RPMI8226 (cell line): ENCODE measurements at places on chromosomes 1 and 21.
A peak's percentile ranks its signal among the peaks of the same experiment; 100 is the strongest.

DNA sequence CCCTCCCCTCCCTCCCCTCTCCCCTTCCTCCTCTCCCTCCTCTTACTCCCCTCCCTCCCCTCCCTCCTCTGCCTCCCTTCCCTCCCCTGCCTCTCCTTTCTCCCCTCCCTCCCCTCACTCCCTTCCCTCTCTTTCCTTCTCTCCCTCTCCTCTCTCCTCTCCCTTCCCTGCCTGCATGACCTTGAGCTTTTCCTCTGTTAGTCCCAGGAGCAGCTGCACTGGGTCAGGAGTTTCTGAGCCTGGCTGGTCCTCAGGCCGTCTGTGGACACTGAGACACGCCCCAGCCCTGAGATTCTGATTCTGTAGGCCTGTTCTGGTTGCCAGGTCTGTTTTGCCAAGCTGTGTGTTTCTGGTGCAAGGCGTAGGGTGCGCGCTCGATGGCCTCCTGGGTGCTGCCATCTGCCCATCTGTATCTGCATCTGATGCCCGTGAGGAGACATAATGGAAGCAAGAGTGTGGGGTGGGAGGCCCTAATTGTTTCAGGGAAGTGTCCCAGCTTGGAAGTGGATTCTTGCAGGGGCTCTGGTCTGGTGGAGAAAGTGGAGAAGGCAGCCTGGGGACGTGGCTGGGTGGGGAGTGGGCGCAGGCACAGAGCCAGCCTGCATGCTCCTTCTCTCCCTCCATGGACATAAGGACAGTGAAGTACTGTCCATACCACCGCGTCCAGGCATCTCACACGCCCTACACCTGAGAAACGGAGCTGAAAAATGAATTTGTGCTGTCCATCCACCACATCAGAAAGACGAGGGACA, 97.2 kb downstream of the WDR4 start:
- no peak for DNase-seq

DNA sequence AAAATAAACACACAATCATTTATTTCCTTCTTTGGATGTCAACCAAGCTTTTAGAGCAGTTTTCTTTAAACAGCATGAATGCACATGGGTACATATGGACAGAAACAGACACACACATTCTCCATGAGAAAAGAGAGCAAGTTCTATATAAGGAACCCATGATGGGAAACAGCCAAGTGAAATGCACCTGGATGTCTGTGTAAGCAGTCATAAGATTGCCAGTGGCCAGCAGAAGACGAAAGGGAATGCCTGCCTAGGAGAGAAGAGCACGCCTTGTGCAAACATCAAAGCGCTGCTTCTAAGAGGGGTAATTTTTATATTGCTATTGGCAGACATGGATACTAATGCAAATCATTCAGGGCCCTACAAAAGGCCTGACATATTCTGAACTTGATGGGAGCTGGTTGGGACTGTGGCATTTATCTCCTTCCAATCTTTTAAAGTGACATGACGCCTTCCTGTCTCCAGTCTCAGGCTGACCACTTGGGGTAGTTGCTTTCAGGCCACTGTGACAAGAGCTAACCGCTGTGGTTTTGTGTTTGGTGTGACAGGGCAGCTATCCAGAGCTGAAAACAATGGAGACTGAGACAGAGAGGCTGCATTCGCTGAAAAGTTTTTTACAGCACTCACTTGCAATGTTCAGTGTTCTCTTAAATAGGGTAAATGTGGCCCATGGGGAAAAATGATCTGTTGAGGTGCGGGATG, 75.0 kb upstream of the DPT start:
- no peak for DNase-seq

- DNase-seq, result peak; percentile 94
Observed at GRCh38 chr1:16073490-16074119, at the start of gene FAM131C. Gene FAM131C (minus strand): TSS chr1:16073651. CDS start chr1:16073442, 209 bp downstream.

DNA sequence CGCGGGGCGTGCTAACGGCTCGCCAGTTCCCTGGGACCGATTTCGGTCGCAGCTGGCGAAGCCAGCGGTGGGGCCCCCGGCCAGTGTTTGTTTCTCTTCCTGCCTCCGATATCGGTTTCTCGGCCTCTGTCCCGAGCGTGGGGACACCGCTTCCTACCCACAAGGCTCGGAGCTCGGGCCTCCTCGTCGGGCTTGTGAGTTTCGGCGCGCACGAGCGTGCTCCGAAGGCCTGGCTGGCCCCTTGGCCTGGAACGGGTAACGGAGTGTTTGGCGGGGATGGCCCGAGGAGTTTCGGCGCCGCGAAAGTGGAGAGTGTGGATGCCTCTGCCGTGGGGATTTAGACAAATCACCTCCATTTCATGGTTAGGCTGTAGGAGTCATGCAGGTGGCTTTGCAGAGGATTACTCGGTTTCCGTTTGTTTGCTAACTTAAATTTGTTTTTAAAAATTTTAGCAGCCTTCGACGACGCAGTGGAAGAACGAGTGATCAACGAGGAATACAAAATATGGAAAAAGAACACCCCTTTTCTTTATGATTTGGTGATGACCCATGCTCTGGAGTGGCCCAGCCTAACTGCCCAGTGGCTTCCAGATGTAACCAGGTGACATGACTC, 559 bp downstream of the RBBP4 start:
- no peak for DNase-seq

DNA sequence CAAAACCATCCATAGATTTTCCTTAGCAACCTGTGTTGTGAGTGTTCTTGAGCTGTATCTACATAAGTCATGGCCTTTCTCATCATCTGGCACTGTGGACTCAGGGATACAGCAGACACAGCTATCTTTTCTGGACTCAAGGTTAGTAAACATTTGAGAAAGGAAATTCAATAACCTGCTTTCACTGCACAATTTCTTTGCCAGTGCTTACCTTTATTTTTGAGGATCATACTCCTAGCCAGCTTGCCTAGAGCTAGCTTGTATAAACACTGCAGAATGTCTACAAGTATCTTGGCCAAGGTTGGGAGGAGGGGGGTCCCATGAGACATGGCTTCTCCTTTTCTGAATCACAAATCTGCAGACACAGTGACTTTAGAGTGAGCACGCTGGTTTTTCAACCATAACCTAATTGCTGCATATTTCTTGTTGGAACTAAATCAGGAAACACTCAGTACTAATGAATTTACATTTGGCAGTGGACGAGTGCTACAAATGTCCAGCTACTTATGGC, 27.2 kb downstream of the ADAMTS5 start:
- DNase-seq, result no peak

DNA sequence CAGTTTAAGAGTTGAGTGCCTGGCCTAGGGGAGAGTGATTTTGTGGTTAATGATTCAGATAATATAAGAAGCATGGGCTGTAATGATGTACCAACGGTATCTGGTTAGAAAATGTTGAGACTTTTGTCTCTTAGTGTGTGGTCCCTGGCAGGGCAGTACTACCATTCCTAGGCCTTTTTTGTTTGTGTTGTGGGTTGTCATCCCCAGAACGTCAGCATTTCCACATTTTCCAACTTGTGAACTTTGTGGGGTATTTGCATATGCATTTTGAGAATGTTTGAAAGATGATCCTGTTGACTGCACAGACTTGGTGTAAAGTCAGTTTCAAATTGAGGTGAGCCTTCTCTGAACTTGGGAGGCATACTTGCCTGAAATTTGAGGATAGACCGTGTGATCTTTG, 11.4 kb downstream of the NEK7 start:
- DNase-seq, result no peak

DNA sequence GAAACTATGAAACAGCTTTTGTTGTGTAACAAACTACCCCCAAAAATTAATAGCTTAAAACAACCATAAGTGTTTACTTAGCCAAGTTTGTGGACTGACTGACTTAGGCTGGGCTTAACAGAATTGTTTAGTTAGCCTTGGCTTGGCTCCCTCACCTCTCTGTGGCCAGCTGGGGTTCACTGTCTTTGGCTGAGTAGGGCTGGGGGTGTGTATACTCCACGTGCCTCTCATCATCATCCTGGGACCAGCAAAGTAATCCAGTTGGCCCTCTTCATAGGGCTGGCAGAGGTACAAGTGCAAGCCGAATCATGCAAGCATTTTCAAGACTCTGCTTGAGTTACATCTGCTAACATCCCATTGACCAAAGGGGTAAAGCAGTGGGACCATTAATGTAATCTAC, 252.3 kb downstream of the BRINP2 start:
- no peak for DNase-seq

DNA sequence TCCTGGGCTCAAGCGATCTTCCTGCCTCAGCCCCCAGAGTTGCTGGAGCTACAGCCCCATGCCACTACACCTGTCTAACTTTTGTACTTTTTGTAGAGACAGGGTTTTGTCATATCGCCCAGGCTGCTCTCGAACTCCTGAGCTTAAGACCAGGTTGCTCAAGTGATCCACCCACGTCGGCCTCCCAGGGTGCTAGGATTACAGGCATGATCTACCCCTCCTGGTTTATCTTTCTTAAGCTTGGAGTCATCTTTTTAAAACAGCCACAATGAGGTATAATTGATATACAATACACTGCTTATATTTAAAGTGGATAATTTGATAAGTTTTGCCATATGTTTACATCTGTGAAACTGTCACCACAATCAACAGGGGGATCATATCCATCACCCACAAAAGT, 25.4 kb upstream of the WDR26 start:
- no peak for DNase-seq

GRCh38 chr1:180988253-180988752, 34.4 kb downstream of the STX6 start:
- DNase-seq, result no peak

GRCh38 chr1:114330451-114330983, 176.8 kb upstream of the SYT6 start:
- no peak for DNase-seq

DNA sequence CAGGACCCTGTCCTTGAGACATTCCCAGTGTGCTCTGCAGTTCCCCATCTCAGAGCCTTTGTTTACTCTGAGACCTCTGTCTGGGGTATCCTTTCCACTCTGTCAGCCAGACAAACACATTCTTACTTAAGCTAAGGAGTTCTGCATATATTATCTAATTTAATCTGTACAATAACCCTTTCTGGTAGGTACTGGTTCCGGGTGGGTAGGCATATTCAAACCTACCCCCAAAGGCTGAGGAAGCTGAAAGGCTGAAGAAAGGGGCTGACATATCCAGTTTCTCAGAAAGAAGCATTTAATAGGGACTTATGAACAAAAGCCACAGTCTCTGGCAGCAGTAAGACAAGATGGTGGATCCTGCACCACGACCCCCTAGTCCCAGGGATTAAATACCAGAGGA, 53.1 kb downstream of the KCNN3 start:
- no peak for DNase-seq

DNA sequence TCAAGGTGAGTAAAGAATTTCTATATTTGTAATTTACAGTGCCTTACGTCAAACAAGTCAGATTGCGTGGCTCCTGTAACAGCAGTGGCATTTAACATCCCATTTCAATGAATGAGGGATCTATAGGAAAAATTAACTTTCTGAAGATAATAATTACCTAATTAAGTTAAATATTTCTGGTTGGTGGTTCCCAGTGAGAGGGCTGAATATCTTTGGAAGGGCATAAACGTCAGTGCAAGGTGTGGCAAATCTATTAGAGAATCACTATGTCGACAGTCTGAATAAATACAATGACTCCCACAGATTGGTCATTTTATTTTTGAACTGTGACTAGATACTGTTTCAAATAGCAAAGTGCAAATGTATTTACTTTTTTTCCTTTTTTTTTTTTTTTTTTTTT, 80.0 kb downstream of the S1PR1 start:
- DNase-seq, result no peak

- no peak for DNase-seq
Observed at GRCh38 chr1:46596846-46597245, 7.2 kb downstream of the MKNK1 start.

- no peak for DNase-seq
Observed at GRCh38 chr1:18197299-18197698, 89.7 kb downstream of the IGSF21 start.

- DNase-seq, result no peak
Observed at GRCh38 chr1:30686236-30686935, 37.0 kb downstream of the MATN1 start.

DNA sequence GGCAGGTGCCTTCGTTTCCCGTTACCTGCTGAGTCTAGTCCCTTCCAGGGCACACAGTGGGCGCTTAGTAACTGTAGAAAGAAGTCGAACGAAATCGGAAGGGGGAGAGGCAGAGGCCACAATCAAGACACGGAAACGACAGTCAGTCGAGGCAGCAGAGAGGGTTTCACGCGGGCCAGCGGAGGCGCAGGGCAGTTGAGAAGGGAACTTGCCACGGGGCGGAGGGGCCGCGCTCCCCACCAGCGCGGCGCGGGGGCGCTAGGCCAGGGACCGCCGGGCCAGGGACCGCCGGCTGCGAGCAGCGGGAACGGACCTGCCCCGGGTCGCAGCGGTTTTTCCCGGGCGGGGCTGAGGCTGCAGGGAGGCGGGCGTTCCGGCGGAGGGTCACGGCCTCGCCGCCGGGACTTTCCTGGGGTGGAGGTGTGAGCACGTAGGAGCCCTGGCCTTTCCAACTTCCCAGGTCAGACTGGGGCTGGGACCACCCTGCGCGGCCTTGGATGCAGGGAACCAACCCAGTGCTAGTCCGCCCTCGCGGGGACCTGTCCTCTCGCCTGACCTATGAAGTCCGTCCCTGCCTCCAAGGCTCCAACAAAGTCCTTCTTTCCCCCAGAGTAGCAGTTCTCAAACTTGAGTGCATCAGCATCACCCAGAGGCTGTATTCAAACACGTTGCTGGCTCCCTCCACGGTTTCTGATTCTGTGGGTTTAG, 150.1 kb upstream of the FGGY start:
- DNase-seq, result peak; percentile 10

GRCh38 chr1:62995173-62995572, 211.2 kb downstream of the ATG4C start:
- DNase-seq, result no peak

DNA sequence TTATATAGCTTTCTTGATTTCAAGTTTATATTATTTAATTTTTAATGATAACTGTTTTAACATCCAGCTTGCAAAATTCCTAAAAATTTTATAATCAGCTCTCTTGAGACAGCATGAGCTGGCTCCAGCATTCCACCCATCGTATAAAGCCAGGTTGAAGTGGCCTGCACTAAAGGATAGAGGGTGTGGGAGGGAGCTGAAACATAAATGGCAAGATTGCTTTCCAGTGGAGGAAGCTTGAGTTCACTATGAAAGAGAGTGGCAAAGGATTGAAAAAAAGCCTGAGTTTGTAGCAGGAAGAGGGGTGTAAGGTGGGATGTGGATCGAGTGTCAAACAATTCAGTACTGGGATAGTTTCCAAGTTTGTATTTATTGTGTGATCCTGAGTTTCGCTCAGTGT, 48.5 kb upstream of the ZNF644 start:
- no peak for DNase-seq

GRCh38 chr1:16425125-16426025, 11.8 kb downstream of the SPATA21 start:
- DNase-seq, result no peak

- peak; percentile 92 for DNase-seq
Observed at GRCh38 chr1:111203681-111204200, 3.3 kb upstream of the DENND2D start.

- DNase-seq, result peak; percentile 67
Observed at GRCh38 chr1:92961896-92962752, 862 bp upstream of the DIPK1A start.

GRCh38 chr21:43618940-43619339, 40.3 kb downstream of the HSF2BP start:
- no peak for DNase-seq

DNA sequence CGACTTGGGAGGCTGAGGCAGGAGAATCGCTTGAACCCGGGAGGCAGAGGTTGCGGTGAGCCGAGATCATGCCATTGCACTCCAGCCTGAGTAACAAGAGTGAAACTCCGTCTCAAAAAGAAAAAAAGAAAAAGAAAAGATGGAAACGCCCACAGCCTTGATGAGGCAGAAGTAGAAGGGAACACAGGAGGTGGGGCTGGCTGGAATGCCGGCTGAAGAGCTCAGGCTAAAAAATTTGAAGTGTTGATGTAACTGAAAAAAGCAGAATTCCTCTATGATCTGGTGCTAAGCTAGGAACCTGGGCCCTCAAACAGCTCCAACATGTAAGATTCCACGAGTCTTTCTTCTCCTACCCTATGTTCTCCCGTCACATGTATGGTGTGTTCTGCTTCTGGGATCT, 53.6 kb downstream of the SLC66A1 start:
- DNase-seq, result no peak
